Activated T-helper 1 cell treated with anti-CD3 and anti-CD28 coated beads, Interleukin-12 subunit alpha, Interleukin-12 subunit beta, Interleukin-2, Interleukin-4 antibody, amounts not matched to agents 30 ng/mL and 10 ng/mL and 1 ng/mL, durations not matched to agents 14 hours and 24 hours and 36 hours (primary cell): ENCODE measurements at places on chromosomes 7 and 10. TPM values are rescaled to one million over a fixed set of nuclear protein-coding genes. Genes with fewer than 3 reads are reported as not detected.

- no peak for DNase-seq
These were observed 39.6 kb upstream of the PRKCQ start for GRCh38 chr10:6619660-6620059.

DNA sequence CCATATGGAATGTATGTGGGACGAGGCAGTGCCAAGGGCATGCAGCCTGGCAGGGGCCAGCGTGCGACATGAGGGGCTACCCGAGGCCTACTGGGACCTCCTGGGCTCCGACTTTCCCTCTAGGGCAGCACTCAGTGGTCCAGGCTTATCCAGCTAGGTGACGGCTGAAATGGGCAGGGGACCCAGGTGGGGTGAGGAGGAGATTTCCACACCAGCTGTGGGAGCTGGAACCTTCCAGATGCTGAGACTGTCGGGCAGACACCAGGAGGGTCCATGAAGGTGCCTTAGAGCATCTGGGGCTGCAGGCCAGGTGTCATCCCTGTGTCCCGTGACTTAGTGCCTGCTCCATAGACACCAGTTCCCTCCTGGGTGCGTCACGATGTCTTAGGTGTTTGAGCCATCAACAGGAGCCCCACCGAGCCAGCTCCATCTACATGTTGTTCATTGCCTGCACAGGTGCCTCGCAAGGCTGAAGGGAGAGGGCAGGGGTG, 13.4 kb downstream of the ZNF316 start:
- DNase-seq = no peak

Gene IL6
- 0.32 and 0.54 TPM in 2 replicates for total RNA-seq

Gene WEE2
- total RNA-seq = 0.10 and 0.12 TPM in 2 replicates

DNA sequence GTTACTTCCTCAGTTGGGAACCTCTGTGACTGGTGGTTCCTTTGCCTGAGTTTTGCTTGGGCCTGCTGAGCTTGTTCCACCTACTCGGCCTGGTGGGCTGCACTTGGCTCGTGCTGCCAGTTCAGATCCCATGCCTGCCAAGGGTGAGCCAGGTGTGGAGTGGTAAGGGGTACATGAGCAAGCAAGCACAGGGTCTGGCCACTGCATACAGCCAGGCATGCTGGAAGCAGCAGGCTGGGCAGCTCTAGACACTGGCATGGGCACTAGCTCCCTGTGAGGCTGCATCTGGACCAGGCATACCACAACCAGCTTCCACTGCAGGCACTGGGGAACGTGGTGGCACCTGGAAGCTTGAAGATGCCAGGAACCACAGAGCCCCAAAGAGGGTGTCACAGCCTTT, 624.0 kb downstream of the LRMDA start:
- DNase-seq = no peak

DNA sequence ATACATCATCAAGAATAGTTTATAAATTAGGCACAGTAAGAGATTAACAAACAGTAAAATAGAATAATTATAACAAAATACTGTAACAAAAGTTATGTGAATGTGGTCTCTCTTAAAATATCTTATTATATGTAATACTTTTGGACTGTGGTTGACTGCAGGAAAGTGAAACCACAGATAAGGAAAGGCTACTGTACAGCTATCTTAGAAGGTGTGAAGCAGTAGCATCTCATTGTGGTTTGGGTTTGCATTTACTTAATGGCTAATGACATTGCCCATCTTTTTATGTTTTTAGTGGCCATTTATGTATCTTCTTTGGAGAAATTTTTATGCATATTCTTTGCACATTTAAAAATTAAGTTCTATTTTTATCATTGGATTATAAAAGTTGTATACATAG, 296.4 kb upstream of the MAGI2 start:
- DNase-seq = no peak

DNA sequence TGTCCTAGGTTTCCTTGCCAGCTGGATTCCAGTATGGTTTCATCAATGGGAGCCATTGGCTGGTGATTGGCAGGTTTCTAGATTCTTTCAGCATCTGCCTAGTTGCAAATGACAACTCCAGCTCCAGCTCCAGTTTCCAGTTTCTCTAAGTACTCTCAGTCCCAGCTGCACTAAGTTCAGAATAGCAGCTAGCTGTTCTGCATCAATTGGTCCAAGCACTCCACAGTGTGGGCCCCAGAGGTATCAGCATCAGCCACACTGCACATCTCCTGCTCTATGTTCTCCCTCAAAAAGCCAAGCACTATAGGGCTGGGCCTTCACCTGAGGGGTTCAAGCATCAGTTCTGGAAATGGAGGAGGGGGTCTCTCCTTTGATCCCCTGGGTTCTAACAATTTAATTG, 143.4 kb downstream of the VPS50 start:
- DNase-seq = no peak

Gene TMEM236
- 0.05 TPM in 1 of 2 replicates, not detected in the other for total RNA-seq

Gene PRPS1L1
- not detected in 2 replicates for total RNA-seq

- DNase-seq = no peak
These were observed 20.8 kb upstream of the ALOX5 start for GRCh38 chr10:45353186-45353585.

- DNase-seq = no peak
These were observed 89.4 kb downstream of the LRRN3 start for GRCh38 chr7:111180338-111180737.
